ENCODE measurements at places on chromosomes 7 and 10. TPM values are rescaled to one million over a fixed set of nuclear protein-coding genes. Genes with fewer than 3 reads are reported as not detected.

LRGUK gene
- total RNA-seq: not detected

ITPRID1 gene
- not detected for total RNA-seq

VPS37D gene
- 1.7 TPM for total RNA-seq

NUTM2E gene
- total RNA-seq: 0.05 TPM

CDK14 gene
- total RNA-seq: 6.5 TPM

LAMB4 gene
- total RNA-seq: 0.30 TPM

SEMA3C gene
- total RNA-seq: 116 TPM

All from M059J (cell line).